ENCODE measurements at places on chromosomes 6 and 20.
A peak's percentile ranks its signal among the peaks of the same experiment; 100 is the strongest.

GRCh38 chr6:1382331-1382882, 7.0 kb upstream of the FOXF2 start:
- no peak for DNase-seq

DNA sequence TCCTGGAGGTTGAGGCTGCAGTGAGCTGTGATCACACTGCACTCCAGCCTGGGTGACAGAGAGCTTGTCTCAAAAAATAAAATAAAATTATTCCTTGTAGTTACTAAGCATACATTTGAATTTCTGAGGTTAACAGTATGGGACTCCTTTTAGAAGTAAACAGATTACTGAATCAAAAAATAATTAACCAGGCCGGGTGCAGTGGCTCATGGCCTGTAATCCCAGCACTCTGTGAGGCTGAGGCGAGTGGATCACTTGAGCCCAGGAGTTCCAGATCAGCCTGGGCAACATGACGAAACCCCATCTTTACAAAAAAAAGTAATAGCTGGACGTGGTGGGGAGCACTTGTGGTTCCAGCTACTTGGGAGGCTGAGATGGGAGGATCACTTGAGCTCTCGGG, 22.1 kb upstream of the EEF1A1 start:
- no peak for DNase-seq

- DNase-seq, result no peak
These were observed 884.4 kb downstream of the PHF3 start for GRCh38 chr6:64520050-64520449.

- DNase-seq, result peak; percentile 53
These were observed 13.1 kb downstream of the LIN28B start for GRCh38 chr6:104969785-104970581.

DNA sequence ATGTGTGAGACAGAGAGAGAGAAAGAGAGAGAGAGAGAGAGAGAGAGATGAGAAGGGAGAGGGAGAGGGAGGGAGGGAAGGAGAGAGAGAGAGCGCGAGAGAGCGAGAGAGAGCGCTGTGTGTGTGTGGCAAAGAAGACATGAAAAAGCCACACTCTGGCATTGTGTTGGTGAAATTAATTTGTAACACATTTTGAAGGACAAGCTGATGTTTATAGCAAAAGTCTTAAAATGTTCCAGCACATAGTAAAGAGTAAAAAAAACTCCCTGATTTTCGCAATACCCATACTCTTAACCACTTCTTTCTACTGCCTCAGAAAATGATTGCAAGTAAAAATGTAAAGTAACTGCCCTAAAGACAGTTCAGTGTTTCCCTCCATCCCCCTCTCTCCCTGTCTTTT, 56.7 kb downstream of the SLC22A1 start:
- no peak for DNase-seq

DNA sequence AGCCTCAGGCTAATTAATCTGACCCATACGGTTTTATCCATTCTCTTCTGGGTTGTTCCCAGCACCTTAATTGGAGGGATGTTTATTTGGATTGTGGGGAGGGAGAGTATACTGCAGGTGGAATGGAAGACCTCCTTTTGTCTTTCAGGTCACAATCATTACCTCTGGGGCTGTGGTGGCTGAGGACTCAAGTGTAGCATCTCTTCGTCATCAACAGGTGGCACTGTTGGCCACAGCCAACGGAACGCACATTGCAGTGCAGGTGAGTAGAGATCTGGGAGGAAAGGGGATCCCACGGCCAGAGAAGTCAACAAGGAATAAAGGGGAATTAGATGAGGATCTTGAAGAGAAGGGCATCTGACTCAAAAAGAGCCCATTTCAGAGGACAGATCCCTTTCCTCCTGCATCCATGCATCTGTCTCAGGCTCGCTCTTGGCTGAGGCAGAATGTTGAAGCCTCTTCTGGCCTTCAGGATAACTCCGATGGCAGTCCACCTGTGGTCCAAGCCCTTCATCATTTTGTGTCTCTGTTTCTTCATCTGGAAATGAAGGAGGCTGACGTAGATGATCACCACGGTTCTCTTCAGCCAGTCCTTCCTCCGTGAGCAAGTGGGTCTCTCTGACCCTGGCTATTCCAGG, 3.2 kb upstream of the DEF6 start:
- peak; percentile 65 for DNase-seq

GRCh38 chr6:47670851-47671250, 27.5 kb upstream of the ADGRF4 start:
- DNase-seq, result peak; percentile 68

DNA sequence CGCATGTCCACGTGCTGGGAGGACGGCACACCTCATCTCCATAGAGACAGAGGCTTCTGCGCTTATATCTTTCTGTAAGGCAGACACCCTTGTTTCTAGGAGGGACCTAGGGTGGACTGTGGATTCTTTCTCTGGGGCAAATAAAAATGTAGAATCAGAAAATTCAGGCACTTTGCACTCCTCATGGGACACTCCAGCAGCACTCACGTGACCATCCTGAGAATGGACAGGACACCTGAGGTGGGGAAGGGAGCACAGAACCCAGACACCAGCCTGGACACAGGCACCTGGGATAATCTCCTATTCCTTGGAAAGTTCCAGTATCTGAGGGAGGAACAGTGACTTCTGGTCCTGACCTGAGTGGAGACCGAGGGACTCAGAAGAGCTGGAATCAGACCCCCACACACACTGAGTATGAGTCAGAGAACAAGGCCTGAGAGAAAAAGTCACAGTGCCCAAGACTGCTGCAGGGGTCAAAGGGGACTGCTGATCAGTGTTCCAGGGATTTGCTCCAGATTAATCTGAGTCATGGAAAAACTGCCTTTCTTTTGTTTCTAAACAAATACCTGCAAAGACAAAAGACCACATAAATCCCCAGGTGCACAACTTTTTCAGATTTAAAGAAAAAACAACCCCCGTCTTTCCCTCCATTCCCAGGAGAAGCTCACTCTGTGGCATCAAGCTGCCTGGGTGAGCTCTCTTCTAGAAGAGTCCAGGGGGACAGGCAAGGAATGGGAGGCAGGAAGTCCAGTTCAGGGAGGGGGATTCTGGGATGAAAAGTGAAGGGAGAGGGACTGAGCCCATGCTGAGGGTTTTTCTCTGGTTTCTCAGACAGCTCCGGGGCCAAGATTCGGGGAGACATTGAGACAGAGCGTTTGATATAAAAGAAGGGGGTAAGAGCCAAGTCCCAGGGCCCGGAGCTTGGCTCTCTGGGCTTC, 35.6 kb upstream of the MICB start:
- peak; percentile 25 for DNase-seq

DNA sequence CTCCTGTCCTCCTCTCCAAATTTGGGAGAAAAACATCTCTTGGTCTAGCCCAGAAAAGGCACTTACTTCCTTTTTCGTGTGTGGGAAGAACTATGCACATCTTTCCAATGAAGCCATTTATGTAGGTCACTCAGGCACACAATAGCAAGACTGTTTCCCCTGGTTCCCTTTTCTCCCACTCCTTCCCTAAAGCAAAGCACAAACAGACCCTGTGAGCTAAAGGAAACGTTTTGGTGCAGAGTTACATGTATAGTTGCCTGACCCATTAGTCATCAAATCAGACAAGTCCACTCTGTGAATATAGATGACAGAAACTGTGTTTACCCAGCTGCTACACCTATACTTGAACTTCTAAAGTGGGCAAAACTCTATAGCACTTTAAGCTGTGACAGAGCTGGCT, 474.6 kb downstream of the COL12A1 start:
- no peak for DNase-seq

- no peak for DNase-seq
These were observed 14.5 kb downstream of the THBS2 start for GRCh38 chr6:169239181-169239580.

DNA sequence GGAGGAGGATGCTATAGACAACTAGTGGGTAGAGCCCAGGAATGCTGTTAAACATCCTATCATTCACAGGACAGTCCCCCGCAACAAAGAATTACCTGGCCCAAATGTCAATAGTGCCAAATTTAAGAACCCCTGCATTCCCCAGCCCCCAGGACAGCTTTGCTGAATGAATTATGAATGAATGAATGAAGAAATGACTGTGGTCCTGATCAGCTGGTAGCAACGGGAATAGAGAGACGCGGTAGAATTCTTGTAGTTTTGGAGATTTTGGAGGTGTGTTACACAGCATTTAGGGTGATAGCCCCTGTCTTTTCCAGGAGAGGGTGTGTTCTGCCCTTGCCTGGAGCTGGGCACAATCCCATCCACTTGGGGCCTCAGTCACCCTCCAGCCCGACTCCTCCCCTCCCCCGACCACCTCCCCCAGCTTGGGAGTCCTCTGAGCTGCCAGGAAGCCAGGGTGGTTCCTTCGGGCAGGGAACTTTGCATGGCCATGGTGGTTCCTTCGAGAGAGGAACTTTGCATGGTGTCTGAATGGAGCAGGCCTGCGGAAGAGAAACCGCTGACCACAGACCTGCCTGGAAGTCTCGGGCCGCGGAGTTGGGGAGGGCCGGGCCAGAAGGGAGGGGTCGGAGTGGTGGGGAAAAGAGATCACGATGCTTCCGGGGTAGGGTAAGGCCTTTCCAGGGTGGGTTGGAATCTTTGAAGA, 1.0 kb upstream of the HCK start:
- peak; percentile 30 for DNase-seq

DNA sequence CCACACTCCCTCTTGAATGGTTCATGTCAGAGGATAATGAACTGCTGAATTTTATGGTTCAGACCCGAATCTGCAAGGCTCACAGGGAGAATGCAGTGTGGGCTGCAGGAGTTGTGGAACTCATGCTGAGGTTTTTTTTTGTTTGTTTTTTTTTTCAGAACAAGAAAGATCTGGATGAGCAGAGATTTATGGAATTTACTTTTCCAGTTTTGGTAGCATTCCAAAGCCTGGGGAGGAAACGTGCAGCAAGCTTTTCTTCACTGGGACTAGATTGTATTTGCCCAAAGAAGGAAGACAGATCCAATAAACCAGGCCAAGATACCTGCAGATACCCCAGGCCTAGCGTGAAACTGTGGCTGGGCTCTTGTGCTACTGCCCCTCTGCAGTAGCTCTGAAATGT, 223.9 kb upstream of the TAB2 start:
- DNase-seq, result no peak

DNA sequence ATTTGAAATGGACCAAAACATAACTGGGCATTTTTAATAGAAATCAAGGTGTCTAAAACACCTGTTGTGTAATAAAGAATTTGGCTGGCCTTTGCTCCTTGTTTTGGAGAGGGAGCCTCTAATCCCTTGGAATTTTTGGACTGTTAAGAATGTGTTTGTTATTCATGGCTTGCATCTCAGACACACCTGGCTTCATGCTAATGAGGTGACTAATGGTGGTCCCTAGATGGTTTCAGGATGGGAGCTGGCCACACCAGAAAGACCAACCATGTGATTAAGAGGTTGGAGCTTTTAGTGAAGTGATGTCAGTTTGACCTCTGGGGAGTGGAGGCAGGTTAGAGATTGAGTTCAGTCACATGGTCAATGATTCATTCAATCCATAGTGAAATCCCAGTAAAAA, 328.4 kb downstream of the DHX35 start:
- DNase-seq, result no peak

- DNase-seq, result no peak
These were observed 12.0 kb downstream of the AGPAT4 start for GRCh38 chr6:161261816-161262215.

DNA sequence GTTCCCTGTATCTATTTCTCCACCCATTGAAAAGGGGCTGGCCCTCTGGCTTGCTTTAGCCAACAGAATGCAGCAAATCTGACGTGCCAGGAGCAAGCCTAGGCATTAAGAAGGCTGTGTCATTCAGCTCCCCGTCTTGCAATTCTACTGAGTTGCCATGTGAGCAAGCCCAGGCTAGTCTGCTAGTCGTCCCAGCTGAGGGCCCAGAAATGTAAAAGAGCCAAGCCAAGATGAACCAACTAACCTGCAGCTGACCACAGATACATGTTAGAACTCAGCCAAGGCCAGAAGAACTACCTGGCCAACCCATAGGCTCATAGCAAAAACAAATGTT, 30.1 kb downstream of the PREP start:
- no peak for DNase-seq

- no peak for DNase-seq
These were observed 69.3 kb upstream of the STMND1 start for GRCh38 chr6:17032590-17032987.

GRCh38 chr6:45857827-45858226, 157.8 kb downstream of the CLIC5 start:
- DNase-seq, result no peak

DNA sequence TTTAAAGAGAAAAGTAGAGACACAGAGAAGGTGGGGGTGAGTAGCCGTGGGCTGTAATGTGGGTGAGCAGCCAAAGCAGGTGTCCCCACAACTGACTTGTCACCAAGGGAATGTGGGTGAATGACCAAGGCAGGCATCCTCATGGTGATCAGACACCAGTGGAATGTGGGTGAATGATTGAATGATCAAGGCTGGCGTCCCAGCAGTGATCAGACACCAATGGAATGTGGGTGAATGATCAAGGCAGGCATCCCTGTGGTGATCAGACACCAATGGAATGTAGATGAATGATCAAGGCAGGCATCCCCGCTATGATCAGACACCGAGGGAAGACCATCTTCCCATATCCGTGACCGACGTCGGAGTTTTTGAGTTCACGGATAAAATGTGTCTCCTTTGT, 49.8 kb upstream of the OR14J1 start:
- DNase-seq, result no peak

DNA sequence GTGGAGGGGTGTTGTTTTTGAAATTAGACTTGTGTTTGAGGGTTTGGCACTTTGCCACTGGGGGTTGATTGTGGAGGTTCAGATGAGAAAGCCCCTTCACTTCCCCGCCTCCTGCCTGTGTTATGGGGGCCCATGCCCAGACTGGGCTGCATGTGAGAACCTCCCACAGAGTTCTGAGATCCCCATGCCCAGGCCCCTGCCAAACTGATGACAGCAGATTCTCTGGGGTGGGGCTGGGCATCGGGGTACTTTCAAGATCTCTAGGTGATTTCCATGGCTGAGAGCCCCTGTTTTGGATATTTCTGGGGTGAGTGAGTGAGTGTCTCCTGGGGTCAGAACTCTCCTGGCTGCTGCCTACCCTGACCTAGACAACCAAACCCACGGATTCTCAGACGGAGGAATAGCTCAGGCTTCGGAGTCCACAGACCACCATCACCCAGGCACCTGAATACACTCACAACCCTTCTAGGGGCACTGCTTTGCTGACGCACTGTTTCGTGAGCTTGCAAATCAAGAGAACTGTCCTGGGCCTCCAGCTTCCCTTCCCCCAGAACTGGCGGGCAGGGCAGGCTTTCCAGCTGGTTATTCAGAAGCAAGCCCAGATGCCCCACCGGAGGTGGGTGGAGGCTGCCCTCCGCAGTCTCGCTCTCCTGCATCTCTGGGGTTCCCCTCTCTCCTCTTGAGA, 6.3 kb downstream of the BCAS1 start:
- no peak for DNase-seq

GRCh38 chr6:148840256-148840655, 93.4 kb downstream of the UST start:
- no peak for DNase-seq

Data from neural progenitor cell (in vitro differentiated cells).